ENCODE measurements at places on chromosomes 11 and 22. TPM values are rescaled to one million over a fixed set of nuclear protein-coding genes. Genes with fewer than 3 reads are reported as not detected.

DNA sequence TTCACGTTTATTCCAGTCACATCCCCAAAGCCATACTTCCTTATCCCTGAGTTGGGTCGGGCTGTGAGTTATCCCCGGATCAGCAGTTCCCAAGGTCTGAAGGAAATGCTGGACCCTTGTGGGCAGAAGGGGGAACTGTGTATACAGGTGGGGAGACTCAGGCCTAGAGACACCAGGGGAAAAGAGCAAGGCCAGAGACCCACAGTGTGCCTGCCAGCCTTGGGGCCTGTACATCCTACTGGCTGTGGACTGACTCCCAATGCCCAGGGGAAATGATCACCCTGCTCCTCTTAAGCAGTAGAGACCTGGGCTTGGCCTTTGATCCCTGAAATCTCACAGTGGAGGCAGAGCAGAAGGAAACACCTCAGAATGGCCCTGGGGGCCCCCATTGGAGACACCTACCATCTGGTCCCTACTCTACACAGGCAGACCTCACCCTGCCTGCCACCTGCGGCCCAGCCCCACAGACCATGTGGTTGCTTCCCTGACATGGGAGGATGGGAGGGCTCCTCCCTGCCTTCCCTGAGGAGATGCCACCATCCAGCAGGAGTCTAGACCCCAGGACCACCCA lies 1.3 kb downstream of the SELENOM start:
- DNase-seq = no peak

GRCh38 chr22:47810505-47811500 lies 1048.4 kb downstream of the TBC1D22A start:
- DNase-seq = no peak

GRCh38 chr11:128506999-128507611 lies 80.3 kb downstream of the ETS1 start:
- no peak for DNase-seq

The ASPHD2 gene
- 19.0 TPM for total RNA-seq

DNA sequence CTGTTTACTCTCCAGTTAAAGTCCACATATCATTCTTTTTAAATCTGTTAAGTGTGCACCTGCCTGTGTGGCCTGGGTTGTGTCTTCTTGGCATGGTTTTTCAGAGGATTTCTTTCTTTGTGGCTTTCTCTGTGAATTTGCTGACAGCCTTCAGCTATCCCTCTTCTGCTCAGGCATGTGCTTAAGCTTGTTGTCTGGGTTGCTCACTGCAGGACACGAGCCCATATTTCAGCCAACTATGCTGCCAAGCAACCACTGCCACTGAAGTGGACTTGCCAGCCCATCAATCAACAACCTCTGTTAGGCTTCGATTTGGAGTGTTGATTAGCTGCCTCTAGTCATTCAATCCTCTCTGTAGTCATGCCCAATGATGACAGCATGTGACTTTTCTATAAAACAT lies 18.4 kb downstream of the OR51I2 start:
- no peak for DNase-seq

- no peak for DNase-seq
Measured at GRCh38 chr11:30423886-30424285, 101.0 kb downstream of the ARL14EP start.

The TEX12 gene
- not detected for total RNA-seq

- no peak for DNase-seq
Measured at GRCh38 chr11:6194065-6194581, 4.9 kb upstream of the OR52W1 start.

GRCh38 chr11:7143908-7144307 lies 55.1 kb downstream of the RBMXL2 start:
- DNase-seq = no peak

DNA sequence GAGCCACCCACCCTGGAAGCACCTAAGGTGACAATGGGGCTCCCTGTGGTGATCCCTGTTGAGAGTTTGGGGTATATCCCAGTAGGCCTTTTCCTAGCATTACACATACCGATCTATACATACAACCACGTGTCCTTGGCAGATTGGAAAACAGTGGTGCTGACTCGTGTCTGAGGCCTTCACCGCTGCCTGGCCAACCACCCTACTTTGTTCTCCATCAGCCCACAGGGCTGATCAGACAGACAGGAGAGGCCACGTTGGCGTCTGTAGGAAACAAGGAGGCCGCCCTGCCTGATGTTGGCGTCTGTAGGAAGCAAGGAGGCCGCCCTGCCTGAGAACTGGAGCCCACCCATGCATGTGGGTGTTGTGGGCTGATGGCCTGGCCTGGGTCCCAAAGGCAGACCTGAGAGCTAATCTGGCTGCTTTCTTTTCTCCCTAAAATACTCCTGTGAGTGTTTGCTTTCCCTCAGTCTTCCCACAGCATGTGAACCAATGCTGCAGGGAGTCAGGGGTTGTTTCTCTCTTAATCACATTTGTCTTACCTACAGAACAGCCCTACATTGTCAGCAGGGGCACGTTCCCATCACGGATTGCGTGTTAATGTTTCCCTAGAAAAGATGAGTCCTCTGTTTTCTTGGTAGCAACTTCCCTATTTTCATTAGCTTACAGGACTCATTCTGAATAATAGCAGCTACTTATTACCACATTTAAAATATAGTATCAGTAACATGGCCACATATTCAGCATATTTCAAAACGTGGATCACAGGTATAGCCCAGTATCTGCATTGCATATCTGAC lies 57.2 kb downstream of the SBF1 start:
- no peak for DNase-seq

- DNase-seq = peak; percentile 56
Measured at GRCh38 chr11:82701847-82702520, 31.7 kb downstream of the FAM181B start.

The KCNJ5 gene
- total RNA-seq = 0.34 TPM

The TYR gene
- total RNA-seq = not detected

DNA sequence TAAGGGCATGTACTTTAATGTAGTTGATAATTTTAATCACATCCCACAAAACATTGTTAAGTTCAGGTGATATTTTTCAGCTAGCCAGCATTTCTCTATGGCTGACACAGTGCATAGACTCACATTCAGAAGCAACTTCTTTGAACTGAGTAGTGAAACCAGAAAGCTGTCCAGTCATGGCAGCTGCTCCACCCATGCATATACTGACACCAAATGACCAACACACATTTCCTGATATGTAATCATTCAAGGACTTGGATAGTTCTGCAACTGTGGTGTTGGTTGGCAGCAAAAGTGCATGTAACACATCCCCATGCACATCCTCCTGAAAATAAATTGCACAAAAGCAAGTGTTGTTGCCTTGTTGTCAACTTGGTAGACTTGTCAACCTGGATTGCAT lies 39.7 kb downstream of the CALCA start:
- DNase-seq = no peak

DNA sequence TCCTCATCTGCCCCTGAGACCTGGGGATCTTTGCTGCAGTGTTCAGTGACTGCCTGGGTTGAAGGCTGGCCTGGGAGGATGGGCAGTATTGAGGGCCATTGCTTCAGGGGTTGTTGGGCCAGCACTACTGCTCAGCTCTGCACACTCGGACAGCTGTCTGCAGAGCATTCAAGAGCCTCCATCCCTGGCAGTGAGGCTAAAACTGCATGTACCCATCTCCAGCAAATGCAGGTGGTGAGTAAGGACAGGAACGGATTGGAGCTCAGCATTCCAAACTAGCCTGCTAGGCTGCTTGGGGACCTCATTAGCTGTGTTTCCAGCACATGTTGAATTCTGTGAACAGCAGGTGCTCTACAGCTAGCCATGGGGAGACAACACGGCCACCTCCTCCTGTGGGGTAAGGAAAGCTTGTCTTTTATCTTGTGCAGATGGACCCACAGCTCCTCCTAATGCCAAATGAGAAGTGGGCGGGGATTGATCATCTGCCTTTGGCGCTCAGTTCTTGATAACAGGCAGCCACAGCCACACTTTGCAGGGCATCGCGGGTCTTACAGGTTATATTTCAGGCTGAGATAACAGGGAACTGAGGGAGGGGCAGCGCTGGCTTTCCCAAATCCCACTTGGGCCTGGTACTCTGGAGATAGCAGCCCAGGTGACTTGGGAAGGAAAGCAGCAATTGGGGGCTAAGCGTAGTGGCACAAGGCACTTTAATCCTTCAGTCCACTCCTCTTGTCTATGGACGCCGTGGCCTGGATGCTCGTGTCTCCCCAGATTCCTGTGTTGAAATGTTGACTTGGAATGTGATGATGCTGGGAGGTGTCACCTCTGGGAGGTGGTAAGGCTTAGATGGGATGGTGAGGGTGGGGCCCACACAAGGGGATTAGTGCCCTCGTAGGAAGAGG lies 254.5 kb upstream of the B3GAT1 start:
- DNase-seq = no peak

DNA sequence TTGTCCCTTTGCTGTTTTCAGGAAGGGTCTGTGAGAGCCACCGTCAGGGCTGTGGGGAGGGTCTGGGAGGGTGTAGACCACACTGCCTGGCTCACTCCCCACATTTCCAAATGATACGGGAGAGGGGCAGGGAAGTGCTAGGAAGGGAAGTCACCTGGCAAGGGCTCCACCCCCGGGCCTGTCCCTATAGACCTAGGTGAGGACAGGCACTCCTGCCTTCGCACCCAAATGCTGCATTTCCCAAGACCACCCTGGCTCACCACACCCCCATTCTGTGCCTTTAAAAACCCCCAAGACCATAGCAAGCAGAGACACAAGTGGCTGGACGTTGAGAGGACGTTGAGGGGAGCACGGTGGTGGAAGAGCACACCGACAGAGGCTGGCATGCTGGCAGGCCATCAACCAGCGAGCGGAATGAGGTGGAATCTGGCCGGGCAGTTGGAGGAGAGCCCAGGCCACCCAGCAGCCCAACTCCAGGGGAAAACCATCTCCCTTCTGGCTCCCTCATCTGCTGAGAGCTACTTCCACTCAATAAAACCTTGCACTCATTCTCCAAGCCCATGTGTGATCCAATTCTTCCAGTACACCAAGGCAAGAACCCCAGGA lies 45.7 kb downstream of the GNB1L start:
- no peak for DNase-seq

- DNase-seq = no peak
Measured at GRCh38 chr22:40183029-40183581, 5.4 kb downstream of the TNRC6B start.

DNA sequence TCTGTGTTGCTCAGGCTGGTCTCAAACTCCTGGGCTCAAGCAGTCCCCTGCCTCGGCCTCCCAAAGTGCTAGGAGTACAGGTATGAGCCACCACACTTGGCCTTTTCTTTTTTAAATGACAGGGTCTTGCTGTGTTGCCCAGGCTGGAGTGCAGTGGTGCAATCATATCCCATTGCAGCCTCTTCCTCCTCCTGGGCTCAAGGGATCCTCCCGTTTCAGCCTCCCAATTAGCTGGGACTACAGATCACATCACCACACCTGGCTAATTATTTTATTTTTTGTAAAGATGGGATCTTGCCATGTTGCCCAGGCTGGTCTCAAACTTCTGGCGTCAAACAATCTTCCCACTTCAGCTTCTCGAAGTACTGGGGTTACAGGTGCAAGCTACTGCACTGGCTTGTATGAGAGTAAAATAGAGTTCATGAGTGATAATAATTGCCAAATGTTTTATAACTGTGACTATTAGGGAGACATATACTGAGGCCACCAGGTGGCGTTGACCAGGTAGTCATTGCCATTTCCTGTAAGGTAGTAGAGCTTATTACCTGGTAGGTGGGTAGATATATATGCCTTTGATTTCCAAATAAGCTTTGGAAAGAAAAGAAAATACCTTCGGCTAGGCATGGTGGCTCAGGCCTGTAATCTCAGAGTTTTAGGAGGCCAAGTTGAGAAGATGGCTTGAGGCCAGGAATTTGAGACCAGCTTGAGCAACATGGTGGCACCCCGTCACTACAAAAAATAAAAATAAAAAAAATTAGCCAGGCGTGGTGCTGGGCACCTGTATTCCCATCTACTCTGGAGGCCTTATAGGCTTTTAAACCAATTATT lies 5.4 kb downstream of the FDX1 start:
- no peak for DNase-seq

GRCh38 chr11:71505001-71505400 lies 22.1 kb upstream of the KRTAP5-7 start:
- no peak for DNase-seq

The HEPN1 gene
- not detected for total RNA-seq

The SWAP70 gene
- total RNA-seq = 8.7 TPM

DNA sequence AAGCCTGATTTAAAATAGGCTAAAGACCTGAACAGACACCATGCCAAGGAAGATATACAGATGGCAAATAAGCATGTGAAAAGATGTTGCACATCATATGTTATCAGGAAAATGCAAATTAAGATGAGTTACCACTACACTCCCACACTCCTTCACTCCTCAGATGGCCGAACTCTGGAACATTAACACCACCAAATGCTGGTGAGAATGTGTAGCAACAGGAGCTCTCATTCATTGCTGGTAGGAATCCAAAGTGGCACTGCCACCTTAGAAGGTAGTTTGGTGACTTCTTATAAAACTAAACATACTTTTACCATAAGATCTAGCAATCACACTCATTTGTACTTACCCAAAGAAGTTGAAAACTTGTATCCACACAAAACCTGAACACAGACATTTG lies 2047.3 kb downstream of the LRRC4C start:
- no peak for DNase-seq

DNA sequence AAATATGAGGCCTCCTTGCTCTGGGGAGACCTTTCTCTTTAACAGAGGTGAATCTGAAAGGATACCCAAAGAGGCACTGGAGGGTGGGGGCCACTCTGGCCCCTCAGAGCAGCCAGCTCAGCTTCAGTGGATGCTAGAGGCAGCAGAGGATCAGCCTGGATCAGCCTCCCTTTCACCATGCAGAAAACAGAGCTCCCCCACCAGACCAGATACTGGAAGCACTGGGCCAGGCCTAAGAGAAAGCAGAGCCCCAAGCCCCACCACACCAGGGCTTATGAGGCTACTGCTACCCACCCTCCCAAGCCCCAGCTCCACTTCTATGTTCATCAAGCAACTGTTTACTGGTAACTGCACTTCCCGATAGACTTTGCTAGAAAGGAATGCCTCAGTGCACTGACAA lies 4.0 kb upstream of the SLC43A3 start:
- DNase-seq = no peak

- no peak for DNase-seq
Measured at GRCh38 chr22:38696606-38697424, 3.9 kb downstream of the JOSD1 start.

All from glutamatergic neuron (in vitro differentiated cells).